ENCODE measurements at places on chromosomes 12 and 14.

DNA sequence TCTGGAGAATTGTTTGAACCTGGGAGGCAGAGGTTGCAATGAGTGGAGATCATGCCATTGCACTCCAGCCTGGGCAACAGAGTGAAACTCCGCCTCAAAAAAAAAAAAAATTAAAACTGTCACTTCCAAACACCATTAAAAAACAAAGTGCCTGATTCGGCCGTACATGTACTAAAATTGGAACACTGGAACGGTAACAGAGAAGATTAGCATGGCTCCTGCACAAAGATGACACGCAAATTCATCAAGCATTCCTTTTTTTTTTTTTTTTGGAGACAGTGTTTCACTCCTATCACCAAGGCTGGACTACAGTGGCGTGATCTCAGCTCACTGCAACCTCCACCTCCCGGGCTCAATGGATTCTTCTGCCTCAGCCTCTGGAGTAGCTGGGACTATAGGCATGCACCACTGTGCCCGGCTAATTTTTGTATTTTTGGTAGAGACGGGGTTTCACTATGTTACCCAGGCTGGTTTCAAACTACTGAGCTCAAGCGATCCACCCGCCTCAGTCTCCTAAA lies 40.2 kb upstream of the SINHCAF start:
- DNase-seq, result no peak

- DNase-seq, result no peak
These were observed 221.8 kb upstream of the ARHGAP5 start for GRCh38 chr14:31855262-31855661.

DNA sequence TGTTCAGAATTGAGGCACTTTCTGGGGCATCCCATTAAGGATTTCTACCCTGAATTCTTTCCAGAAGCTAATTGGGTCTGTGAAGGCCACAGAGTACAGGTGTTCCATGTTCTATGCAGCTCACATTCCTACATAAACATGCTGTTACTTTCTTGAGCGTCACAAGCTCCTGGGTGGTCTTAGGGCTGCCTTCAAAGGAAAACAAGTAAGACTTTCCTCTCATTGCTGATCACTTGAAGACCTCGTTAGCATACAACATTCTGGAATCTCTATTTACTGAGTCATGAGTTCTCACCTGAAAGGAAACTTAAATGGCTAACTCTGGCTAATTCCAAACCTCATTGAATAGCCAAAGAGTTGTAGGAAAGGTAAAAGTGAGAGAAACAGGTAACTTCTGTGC lies 63.0 kb upstream of the HMGA2 start:
- DNase-seq, result no peak

DNA sequence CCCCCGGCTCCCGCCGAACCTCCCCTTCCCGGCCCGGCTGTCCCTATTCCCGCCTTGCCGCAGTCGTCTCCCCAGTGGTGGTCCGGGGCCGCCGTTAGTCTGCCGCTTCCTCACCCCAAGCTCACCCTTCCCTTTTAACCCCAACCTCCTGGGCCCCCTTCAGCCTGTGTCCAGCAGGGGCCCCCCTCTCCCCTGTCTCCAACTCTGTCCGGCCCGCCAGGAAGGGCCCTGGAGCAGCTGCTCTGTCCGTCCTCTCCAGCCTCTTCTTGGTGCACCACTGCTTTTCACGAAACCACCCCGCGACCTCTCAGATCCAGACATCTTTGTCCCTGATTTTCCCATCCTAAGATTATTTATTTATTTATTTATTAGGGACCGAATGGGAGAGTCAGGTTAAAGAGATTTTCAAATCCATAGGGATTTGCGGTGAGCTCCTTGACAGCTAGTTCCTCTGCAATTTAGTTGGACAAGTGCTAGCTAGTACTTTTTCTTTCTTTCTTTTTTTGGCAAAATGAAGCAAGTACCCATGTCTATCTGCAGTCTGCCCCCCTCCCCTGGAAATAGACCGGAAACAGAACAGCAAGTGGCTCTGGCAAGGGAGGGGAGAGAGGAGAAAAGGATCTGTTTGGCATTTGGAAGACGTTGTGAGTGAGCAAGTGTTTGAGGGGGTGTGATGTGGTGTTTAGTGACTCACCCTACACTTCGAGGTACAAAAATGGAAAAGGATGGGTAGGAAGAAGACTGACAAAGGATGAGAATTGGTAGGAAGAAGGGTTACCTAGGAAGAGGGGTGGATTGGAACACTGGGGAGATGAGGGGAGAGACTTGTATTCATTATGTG lies 632 bp downstream of the UBR7 start:
- peak; percentile 69 for DNase-seq

Data from Calu3 (cell line).